ENCODE measurements at places on chromosomes 1 and 21.
A peak's percentile ranks its signal among the peaks of the same experiment; 100 is the strongest.

GRCh38 chr1:226978432-226979114, 38.5 kb downstream of the COQ8A start:
- DNase-seq = peak; percentile 28

DNA sequence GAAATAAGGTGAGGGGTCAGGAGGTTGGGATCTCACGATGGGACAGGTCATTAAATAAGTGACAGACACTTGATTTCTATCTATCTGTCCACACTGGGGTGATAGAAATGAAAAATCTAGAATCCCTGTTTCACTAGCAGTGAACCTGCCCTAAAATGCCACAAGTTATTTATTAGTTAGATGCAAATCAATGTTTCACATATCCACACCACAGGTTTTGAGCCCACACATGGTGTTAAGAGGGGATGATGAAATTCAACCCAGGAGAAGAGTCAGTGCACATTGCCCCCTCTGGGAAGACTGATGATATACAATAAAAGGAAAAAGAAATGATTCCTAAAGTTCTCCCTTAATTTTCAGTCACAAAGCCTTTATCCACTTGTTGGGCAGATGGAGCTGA, 10.1 kb upstream of the NTPCR start:
- no peak for DNase-seq

GRCh38 chr1:147509786-147510395, 31.4 kb upstream of the BCL9 start:
- no peak for DNase-seq

DNA sequence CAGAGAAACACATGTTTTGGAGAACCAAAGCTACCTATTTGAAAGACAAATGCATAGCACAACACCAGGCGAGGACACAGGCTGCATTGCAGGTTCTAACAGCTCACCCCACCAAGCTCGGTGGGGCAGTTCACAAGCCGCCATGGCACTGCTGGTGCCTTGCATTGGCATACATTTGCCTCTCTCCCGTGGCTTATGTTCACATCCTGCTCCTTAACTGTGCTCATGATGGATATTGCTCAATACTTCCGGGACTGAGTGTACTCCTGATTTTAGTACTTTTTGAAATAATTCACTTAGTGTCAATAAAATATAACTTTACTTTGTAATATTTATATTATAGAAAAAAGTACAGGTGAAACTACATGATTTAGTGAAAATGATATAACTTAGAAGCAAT, 1187.4 kb upstream of the NCAM2 start:
- no peak for DNase-seq

DNA sequence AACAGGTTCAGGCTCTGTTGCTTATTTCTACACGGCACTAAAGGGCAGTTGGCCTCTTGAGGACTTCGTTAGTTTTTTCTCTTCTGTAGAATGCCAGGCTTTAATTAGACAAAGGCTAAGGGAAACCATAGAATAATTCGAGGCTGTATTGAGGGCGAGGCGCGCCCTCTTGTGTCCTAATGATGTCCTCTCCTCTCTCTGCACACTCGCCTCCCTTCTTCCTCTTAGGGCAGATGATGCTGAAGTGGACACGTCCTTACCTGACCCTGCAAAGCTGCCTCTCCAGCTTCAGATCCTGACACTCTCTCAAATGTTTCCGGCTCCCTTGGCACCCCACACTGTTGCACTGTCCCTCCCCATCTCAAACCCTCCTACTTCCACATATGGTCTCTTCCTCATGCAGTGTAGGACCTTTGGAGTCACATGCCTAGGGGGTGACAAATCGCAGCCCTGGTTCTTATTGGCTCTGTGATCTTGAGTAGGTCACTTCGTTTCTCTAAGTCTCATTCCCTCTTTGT, 1.9 kb upstream of the ZSCAN20 start:
- peak; percentile 78 for DNase-seq
